NCI-H345 (cell line): ENCODE measurements at places on chromosomes 16 and 17.

DNA sequence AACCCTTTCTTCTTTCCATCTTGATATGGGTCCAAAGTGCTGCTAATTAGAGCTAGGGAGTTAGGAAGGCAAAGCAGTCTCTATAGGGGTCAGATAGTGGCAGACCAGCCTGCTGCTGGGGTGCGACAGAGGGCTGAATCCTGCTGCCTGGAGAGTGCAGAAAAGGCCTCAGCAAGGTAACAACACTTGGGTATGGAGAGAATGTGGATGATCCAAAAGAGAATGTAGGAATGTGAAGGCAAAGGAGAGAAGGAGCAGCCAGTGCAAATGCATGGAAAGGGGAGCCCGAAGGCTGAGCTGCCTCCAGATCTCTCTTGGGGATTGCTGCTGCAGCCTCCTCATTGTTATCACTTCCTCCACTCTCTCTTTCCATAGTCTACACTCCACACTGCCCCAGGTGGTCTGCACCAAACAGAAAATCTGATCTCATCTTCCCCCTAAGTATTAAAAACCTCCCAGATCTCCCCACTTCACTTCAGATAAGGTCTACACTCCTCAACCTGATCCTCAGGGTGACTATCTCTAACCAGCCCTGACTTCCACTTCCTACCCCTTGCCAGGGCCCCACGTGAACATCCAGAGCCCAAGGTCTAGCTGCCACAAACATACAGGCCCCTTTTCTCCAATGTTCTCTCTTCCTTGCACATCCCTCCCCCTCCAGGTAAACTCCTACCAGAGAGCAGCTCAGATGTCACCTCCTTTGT, 28.8 kb downstream of the TOM1L2 start:
- no peak for DNase-seq

DNA sequence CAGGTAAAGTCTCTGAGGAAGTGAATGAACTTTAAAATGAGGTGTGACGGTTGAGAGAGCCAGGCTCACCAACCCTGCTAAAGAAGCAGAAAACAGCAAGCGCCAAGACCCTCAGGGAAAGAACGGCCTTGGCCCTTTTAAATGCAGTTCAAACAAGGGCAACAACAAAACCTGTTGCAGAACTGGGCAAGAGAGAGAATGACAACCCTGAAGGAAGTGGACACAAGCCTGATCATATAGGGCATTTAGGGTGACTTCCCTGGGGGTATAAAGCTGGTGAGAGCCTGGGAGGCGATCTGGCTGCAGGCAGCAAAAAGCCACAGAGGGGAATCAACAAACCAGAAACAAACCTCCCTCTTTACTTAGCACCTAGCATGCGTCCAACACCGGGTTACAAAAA, 1.0 kb downstream of the CPPED1 start:
- no peak for DNase-seq

DNA sequence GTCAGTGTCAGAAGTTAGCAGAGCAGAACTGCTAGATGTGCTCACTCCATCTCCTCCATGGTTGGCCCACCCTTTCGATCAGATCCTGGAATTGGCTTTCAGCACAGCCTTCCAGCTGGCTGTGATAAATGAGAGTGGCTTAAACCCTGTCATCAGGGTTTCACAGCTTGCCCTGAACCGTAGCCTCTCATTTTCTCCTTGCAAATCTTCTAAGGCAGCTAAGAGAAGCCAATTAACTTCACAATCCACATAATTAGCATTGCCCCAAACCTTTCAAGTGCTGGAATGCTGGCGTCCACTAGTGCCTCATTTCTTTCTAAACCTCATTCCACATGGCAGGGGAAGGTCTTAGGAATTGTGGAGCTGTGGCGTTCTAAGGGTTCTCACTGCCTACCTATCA, 21.7 kb downstream of the MILR1 start:
- DNase-seq = no peak

DNA sequence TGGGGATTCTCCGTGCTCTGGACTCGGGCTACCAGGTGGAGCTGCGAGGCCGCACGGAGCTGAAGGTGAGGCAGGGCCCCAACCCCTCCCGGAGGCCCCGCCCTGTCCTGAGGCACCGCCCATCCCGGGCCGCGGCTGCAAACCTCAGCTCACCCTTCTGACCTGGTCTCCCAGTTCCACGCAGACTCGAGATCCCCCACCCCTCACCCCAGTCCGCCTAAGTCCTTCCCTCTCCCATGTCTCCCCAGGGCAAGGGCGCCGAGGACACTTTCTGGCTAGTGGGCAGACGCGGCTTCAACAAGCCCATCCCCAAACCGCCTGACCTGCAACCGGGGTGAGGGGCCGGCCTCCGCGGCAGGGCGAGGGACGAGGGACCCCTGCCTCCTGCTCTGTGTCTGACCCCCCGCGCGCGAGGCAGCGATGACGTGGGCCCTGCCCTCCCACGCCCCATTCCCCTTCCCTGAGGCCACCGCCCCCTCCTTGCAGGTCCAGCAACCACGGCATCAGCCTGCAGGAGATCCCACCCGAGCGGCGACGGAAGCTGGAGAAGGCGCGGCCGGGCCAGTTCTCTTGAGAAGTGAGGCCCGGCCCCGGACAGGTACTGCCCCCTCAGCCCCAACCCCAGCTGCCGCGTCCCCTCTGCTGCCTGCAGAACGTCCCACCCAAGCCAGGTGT, 13.7 kb downstream of the GUCY2D start:
- DNase-seq = peak; percentile 6

GRCh38 chr17:57562184-57562698, 182.9 kb downstream of the CCDC182 start:
- DNase-seq = no peak
